ENCODE measurements at places on chromosomes 11 and 22.

DNA sequence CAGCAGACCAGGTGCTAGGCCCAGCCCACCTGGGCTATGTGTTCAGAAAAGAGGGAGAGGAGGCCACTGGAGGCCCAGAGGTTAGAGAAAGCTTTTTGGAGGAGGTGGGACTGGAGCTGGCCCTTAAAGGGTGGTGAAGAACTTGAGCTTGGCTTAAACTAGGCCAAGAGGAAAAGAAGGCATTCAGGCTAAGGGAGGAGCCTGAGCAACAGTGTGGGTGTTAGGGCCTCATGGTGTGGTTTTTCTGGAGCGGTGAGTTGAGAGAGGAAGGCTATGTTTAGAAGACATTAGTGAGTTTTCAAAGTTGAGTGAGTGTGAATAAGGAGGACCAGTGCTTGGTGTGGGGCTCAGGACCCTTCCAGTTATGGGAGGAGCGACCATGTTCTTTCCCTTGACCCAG is 6.2 kb downstream of the TAF6L start:
- peaks cover 13% of the 10 kb centered on the region for H3K4me1 ChIP-seq
- H3K4me3 ChIP-seq = peak overlapping the region; percentile 15
- H3K27me3 ChIP-seq = no peaks in the 10 kb centered on the region
- H3K27ac ChIP-seq = peak overlapping the region; percentile 88
- no peak for DNase-seq

- H3K27me3 ChIP-seq = peaks cover 25% of the 10 kb centered on the region
- H3K4me3 ChIP-seq = no peak overlapping the region
Observed at GRCh38 chr11:126139111-126140091, 72.0 kb downstream of the RPUSD4 start.

GRCh38 chr11:60960405-60960804 is 8.4 kb upstream of the SLC15A3 start:
- no peak overlapping the region for H3K4me3 ChIP-seq
- H3K36me3 ChIP-seq = no peaks in the 10 kb centered on the region
- no peaks in the 10 kb centered on the region for H3K4me1 ChIP-seq

GRCh38 chr22:28017558-28017820 is 98.4 kb upstream of the PITPNB start:
- H3K27me3 ChIP-seq = no peaks in the 10 kb centered on the region
- no peak for DNase-seq
- no peak overlapping the region for H3K27ac ChIP-seq
- H3K4me3 ChIP-seq = no peak overlapping the region
- no peaks in the 10 kb centered on the region for H3K36me3 ChIP-seq
- H3K4me1 ChIP-seq = no peaks in the 10 kb centered on the region

DNA sequence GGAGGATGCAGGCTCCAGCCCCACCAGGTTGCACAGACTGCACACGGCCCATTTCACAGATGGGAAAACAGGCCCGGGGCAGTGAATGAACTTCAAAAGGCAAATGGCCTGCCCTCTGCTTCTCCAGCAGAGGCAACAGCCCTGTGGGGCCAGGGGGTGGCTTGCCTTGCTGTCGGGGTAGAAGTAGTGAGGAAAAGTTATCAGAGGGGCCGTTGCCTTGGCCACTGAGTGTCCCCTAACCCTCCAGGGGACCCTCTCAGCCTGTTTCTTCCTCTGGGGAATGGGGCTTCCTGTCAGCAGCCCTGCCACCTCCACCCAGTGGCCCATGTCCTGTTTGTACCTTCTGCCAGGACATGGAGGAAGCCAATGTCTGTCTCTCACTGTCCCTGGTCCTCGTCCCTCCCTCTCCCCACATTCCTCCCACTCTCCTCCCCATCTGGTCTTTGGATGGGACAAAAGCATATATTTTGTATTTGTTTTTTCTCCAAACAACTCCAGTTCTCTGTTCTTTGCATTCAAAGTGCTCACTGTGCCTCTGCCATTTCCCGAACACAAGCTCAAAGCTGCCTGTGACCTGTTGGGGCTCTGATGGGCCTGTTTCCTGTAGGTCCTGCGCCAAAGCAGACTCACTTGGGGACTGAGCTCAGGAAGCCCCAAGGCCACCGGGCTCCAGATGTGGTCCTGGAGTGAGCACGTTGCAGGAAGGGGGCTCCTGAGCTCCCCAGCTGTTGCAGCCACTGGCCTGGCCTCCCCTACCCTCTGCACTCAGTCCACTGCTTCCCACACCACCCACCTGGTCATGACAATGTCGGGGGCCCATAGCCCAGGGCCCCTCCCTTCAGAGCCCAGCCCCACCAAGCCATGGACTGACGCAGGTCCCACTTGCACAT is 9.5 kb downstream of the MAP4K2 start:
- H3K4me3 ChIP-seq = no peak overlapping the region
- no peak for DNase-seq
- peaks cover 1% of the 10 kb centered on the region for H3K36me3 ChIP-seq
- peak overlapping the region; percentile 56 for H3K27ac ChIP-seq
- no peaks in the 10 kb centered on the region for H3K27me3 ChIP-seq
- H3K4me1 ChIP-seq = peaks cover 12% of the 10 kb centered on the region

DNA sequence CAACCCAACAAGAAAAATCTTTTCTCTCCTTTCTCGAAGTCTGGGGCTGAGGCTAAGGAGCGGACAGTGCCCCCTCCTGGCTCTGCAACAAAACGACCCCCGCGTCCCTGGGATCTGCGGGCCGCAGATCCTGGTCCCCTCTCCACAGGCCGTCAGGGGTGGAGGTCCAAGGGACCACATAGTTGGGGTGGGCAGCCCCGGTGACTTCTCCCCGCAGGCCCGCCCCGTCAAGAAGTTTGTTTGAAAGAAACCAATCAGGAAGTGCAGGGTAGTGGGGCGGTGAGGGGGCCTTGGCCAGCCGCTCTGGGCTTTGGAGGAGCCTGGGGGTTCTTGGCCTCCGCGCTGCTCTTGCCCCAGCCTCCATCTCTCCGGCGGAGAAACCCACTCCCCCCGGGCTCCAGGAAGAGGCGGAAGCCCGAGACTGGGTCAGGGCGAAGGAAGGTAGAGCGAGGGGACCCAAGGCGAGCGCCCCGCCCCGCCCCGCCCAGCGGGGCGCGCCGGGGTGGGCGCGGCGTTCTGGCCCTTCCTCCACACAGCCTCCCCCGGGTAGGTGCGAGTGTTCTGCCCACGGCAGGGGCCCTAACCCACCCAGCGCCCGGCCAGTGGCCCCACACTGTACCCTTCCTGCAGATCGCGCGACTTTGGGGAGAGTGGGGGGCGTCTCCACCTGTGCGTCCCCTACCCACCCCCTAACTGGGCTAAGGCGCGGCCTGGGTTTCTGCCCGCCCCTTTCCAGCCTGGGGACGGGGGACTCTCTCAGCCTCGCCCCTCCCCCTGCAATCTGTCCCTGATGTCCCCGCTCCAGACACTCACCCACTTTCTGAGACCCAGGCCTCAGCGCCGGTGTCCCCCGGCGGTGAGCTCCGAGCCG is 1.3 kb downstream of the TP53I11 start:
- H3K4me1 ChIP-seq = peaks cover 24% of the 10 kb centered on the region
- peak overlapping the region; percentile 73 for H3K4me3 ChIP-seq
- DNase-seq = peak; percentile 55
- no peaks in the 10 kb centered on the region for H3K36me3 ChIP-seq

GRCh38 chr11:35853971-35854370 is 89.9 kb upstream of the LDLRAD3 start:
- H3K4me1 ChIP-seq = no peaks in the 10 kb centered on the region
- no peak overlapping the region for H3K27ac ChIP-seq
- no peak overlapping the region for H3K4me3 ChIP-seq
- DNase-seq = no peak
- H3K36me3 ChIP-seq = no peaks in the 10 kb centered on the region

DNA sequence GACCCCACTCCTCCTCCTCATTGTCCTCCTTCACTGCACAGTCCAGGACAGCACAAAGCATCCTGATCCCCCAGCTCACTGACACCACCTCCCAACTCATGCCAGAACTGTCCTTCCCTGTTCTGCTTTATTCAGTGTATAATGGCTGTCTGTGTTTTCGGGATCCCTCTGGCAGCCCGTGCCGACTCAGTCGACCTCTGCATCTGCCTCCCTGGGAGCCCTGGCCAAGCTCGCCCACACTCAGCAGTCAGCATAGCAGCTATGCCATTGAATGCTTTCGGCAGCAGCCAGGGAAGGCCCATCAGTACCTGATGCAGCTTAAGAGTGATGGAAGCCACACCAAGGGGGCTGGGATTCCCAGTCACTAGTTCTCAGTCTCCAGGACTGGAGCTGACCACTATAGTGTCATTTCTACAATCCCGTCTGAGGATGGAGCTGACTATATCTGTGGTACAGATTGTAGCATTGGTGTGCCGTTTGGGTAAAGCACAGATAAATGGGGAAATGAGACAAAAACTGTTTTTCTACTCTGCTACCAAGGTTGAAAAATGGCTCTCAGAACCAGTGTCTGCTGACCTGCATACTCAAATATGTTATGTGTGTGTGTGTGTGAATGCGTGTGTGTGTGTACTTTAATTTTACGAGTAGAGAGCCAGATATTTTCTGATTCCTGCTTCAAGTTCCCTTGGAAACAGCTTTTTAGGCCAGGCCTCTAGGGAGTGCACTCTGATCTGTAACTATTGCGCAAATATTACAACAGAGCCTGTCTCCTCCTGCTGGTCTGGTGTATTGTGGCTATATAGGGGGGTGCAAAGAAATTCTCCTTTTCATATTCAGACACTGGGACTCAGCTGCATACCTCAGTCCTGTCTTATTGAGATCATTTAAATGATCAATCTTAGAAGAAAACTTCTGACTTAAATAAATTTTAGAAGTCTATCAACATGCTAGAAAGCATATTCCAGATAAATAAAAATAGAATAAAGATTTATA is 78.8 kb upstream of the TOP3B start:
- H3K4me1 ChIP-seq = no peaks in the 10 kb centered on the region
- no peak for DNase-seq
- no peak overlapping the region for H3K4me3 ChIP-seq
- no peaks in the 10 kb centered on the region for H3K36me3 ChIP-seq
- no peak overlapping the region for H3K27ac ChIP-seq

GRCh38 chr11:36718451-36718850 is 120.4 kb upstream of the RAG2 start:
- no peak for DNase-seq
- H3K27me3 ChIP-seq = peaks cover 5% of the 10 kb centered on the region
- H3K36me3 ChIP-seq = no peaks in the 10 kb centered on the region
- no peak overlapping the region for H3K27ac ChIP-seq
- no peak overlapping the region for H3K4me3 ChIP-seq

DNA sequence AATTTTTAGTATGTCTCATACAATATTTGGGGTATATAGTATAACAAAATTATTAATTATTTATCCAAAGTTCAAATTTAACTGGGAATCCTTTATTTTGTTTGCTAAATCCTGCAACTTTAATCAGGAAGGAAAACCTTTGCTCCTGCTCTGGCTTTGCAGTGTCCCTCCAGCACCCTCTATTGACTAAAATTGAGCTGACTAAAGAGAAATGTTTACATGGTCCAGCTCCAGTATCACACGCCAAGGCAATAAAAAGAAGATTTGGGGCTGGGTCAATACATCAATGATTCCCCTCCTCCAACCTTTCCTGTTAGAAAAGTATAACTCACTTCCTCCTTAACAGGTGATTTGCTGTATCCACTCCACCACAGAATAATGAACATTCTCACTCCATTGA is 153.0 kb upstream of the LRRC4C start:
- H3K4me3 ChIP-seq = no peak overlapping the region
- DNase-seq = no peak
- H3K27ac ChIP-seq = no peak overlapping the region
- H3K36me3 ChIP-seq = no peaks in the 10 kb centered on the region
- no peaks in the 10 kb centered on the region for H3K27me3 ChIP-seq
- no peaks in the 10 kb centered on the region for H3K4me1 ChIP-seq
